ENCODE measurements at places on chromosomes 4 and X.

DNA sequence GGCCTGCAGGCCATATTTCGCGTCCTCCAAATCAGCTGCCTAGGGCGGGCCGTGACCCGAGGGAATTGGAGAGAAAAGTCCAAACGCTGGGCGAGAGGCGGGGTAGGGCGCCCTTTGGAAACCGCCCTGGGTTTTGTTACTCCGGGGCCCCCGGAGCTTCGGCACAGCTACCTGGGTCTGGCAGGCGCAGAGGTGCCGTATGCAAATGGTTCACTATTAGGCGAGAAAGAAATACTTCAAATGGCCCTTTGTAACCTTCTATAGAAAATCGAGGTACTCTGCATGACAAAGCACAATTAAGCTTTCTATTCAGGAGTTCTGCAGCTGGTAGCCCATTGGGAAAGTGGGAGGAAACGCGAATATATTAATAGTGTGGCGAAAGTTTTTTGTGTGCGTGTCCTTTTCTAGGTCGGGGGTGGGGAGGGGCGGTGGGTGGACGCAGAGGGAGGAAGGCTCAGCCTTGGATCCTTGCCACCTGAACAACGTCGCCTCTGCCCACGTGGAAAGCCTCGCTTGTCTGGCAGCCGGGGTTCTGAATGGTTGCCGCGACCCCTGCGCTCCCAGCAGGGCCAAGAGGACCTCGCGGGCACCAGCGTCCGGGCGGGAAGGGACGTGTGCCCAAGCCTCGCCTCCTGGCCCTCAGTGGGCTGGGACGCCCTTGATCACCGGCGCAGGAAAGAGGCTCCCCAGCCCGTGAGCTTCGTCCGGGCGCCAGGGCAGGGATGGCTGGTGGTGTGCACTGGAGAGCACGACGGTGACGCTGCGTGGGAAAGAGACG lies 9.5 kb downstream of the GSX2 start:
- no peak for DNase-seq

GRCh38 chrX:107421337-107421861 lies 28.1 kb upstream of the FRMPD3 start:
- DNase-seq, result no peak

DNA sequence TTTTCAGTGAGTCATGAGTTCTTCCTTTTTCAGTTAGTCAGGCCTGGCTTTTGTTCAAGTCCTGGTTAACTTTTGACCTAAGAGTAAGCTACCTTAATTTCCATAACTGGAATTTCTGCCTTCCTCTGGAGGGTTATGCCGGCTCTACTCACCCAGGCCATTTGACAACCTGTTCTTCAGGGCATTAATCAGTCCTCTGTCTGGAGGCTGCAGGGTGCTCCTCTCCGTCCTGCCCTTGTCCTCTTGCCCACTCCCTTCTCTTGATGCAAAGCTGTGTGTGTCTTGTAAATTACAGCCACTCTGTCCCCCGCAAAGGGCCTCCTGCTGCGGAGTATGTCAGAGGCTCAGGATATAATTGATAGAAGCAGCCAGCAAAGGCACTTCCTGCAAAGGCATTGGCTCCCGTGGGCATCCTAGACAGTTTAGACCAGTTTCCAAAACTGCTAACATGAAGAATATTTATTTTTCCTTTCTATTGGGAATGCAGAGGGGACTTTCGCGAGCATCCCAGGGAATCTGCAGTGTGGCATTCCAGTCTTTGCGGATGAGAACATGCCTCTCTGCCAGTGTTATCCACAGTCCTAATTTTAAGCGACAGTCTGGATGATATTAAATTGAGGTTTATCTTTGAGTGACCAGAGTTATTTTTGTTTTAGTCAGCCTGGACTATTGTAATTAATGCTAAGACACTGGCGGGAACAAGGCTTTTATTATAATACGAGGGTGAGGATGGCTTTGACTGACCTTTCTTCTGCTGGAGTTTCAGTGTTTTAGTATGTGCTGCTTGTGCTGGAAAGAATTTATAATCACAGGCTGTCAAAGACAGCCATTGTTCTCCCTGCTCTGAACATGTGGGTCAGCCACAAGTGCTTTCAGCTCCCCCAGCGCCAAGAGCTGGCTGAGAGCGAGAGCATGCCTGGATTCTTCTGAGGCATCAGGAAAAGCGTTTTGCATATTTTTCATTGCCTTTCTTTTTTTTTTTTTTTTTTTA lies 74.2 kb downstream of the LIMCH1 start:
- DNase-seq, result no peak

GRCh38 chr4:10917566-10917965 lies 233.0 kb upstream of the CLNK start:
- DNase-seq, result no peak

DNA sequence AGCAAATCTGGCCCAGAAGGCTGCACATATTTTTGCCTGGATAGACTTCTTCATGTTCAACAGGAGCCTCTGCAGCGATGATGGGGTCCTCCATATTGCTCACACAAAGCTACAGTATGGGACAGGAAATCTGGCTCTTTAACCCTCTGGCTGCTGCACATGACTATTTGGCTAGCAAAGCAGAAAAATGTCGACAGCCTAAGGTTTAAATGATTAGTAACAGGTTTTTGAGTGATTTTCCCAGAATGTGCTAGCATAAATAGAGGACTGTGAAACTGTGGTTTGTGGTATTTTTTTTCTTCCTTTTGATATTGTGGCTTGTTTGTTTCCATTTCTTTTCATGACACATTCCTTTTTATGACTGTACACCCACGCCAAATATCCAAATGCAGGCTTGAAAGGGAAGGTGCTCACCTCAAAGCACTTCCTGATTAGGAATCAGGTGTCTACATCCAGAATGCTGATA lies 120.2 kb upstream of the GK2 start:
- DNase-seq, result no peak

DNA sequence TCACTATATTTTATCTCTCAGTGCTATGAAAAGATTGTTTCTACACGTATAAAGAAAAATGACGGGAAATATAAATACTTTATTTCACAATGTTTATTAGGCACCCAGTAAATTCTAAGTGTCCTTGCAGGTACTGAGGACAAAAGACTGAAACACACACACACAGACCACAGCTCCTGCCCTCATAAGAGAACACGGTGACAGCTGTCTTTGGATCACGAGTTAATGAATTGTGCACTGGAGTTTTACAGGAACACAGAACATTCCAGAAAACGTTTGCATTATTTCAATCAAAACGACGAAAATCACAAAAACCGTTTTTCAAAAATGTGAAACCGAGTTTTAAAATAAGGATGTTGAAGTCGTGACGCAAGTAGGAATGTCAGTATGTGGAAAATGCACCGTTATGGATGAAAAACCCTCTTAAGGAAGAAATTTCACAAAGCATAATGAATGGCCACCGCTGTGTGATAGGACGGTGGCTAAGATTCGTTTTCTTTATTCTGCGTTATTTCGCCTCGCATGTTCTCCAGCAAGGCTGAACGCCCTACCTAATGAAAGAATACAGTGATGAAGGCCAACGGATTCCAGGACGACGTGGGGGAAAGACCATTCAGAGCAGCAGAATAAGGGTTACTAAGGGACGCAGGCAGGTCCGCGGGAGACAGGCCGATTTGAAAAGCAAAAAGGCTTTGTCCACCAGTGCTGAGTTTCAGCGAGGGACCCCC lies 24.2 kb downstream of the FAM156A start:
- DNase-seq, result no peak

DNA sequence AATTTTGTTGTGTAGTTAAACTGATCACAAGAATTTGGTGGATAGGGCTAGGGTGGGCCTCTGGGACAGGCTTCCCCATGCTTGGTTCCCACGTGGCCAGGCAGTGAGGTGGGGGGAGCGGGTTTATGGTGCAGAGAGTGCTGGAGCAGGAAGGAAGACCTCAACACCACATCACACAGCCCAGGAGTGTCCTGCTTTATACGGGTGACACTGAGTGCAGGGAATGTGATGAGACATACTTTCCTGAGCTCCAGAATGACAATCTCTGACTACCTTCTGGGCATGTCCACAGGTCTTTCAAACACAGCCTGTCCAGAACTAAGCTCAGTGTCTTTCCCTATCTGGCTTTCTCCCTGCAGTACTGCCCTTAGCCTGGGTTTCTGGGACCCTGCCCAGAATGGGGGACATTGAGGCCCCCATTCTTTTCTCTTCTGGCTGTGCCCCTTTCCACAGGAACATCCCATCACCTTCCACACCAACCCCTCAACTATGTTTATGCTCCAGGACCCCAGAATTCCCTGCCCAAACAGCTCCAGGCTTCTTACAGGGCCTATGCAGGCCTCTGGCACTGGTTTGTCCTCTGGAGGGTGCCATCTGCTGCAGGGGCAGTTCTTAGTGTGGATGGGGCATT lies 36.5 kb upstream of the RASL11B start:
- DNase-seq, result no peak

DNA sequence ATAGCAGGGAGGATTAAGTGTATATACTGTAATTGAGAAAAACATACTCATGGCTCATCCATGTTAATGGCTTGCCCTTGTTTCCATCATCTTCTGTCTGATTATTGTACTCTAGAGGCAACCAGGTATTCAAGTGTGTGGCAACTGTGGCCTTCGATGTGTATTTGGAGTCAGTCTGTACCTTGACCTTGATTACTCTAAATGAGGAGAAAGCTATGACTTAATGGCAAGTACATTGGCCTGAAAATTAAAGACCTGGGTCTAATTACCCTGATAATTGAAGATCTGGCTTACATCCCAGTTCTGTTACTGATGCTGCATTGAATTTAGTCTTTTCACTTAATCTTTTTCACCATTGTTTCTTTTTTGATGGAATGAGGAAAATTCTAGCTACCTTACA lies 409.2 kb downstream of the CCSER1 start:
- DNase-seq, result no peak

DNA sequence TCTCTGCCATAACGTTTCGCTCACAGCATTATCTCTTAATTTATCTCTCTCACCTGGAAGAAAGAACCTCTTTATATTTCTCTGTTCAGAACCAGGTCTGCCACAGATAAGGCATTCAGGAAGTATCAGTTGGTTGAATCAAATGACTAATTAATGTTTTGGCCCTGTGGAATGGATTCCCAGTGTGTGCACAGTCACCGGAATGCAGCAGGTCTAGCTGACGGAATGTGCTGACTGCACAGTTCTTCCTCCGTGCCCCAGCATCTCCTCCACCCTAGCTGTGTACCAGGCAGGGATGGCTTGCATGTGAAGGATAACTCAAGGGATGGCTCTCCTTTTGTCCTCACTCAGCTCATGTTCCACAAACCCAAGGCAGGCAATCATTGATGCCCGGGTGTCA lies 141.8 kb upstream of the MSX1 start:
- no peak for DNase-seq

DNA sequence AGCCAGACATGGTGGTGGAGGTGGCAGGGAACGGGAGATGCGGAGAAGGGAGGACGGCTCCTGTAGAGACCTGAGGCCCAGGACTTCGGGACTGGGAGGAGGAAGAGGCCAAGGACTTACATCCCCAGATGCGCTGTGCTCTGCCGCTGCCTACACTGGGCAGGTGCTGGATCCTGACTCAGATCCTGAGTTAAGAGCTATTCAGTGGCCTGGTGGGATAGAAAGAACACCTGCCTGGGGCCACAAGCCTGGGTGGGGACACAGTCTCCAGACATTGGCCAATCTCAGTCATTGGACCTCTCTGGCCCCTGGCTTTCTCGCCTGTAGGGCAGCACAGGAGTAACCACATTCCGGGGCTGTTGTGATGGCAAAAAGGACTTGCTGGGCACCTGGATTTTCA lies 10.9 kb upstream of the MSX1 start:
- no peak for DNase-seq

DNA sequence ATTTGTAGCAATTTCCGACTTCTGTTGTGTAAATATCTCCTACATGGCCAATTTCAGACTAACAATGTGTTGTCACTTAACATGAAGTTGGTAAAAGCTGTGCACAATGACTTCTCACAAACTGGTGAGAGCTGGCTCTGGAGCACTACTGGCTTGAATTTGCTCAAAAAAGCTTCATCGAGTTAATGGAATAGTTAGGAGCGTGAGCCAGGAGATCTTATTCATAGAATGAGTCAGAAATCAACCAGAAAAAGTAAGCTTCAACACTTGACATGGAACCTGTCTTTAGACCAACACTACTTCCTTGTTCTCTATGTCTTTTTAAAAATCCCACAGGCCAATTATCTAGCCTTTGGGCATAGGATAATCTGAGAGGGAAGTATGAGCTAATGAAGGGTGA lies 7.9 kb upstream of the CHRDL1 start:
- DNase-seq, result no peak

DNA sequence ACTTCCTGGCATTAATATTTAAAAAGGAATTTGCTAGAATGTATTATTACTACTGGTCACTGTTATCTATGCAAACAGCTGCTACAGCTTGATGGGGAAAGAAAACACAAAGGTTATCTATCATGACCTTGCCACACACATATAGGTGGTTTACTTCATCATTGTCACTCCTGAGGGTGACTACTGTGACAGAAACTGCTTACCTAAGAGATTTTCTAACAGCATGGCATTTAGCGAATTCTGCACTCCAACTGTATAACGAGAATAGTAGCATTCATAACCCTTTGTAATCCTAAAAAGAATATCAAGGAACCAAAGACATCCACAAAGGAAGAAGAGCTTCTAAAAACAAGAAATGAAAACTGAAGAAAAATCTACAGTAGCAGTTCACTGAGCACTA lies 74.6 kb upstream of the SPOCK3 start:
- DNase-seq, result no peak

GRCh38 chrX:13081395-13082205 lies 37.2 kb upstream of the FAM9C start:
- DNase-seq, result no peak

GRCh38 chr4:168480931-168481611 lies 779 bp upstream of the DDX60L start:
- no peak for DNase-seq

- DNase-seq, result no peak
These were observed 113.7 kb upstream of the TBL1X start for GRCh38 chrX:9351126-9351525.

DNA sequence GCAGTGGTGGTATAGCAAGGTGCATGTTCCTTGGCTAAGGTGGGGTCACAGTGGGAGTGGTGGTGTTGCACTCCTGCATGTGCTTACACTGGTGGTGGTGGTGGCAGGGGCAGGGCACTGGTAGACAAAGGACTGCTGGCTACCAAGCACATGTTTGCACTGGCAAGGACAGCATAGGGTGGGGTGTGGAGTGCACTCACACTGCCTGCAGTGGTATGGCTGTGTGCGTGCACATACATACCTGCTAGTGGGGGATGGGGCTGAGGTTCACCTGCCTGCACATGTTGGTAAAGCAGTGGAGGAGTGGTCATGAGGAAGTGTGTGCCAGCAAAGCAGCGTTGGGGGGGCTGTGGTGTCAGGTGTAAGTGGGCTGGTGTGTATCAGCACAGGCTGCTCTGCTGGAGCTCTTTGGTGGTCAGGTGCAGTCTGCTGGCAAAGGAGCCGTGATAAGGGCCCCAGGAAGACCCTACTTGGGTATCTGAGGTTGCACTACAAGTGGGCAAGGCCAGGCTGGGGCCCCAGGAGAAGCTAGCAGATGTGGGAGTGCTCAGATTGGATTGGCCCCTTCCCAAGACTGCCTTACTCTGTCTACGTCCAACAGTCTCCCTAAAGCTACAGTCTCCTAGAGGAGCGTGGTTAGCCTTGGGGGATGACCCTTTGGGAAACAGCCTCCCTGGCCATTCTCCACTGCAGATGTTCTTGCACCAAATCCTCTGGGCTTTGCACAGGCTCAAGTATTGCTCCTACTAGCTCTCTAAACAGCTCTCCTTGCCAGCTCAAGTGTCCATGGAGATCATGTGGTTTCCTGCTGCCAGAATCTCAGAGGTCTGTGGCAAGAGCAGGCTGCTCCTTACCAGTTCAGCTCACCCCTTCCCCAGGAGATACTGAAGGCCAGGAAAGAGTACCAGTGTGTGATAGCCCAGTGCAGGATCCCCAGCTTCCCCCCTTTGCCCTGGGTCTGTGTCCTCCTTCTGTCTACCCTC lies 486.3 kb upstream of the PABPC4L start:
- no peak for DNase-seq

GRCh38 chrX:12113321-12113720 lies 25.0 kb upstream of the FRMPD4 start:
- DNase-seq, result no peak
